ENCODE measurements at places on chromosomes 6 and 20.

DNA sequence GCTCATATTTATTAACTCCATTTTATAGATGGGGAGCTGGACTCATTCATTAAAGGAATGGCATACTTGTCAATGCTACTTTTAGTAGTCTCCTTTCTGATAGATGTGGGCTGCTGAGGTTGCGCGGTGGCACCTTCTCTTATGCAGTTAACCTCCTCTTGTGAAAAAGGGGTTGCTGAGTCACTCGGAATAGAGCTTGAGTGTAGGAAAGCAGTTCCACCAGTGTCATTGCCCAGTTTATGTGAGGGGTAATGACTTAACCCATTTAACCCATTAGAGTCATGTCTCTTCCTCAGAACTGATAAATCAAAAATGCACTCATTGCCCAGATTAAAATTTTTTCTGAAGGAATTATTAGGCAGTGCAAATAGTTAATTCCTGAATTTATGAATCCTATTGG is 6.3 kb downstream of the MAPK14 start:
- DNase-seq, result no peak

DNA sequence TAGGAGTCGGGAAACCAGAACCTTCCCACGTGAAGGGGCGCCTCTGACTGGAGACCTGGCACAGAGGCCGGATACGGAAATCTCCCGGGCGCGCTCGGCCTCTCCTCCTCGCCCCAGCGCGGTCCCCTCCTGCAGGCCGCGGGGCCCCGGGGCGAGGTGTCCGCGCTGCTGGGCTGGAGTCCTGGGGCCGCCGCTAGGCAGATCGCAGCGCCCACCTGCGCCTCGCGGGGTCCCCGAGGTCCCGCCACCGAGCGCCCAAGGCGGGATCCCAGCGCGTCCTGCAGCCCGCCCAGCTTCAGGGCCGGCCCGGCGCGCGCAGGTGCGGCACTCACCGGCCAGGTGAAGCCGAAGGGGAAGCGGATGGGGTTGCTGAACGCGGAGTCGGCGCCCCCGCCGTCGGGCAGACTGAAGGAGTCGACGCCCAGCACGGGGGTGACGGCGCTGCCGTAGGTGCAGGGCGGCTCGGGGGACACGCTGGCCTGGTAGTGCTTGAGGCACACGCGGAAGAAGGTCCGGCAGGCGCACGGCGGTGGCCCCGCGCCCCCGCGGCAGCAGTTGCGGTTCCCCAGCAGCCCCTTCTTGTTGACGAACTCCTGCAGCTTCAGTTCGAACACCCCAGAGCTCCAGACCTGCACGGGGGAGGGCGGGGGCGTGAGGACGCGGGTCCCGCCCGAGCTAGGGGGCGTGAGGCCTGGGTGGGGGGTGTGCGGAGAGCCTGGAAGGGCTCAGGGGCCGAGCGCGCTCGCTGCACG is 1.5 kb downstream of the DLL1 start:
- no peak for DNase-seq

- no peak for DNase-seq
Measured at GRCh38 chr6:42165016-42165415, 8.1 kb upstream of the GUCA1A start.

- DNase-seq, result no peak
Measured at GRCh38 chr6:11097476-11097875, 3.8 kb downstream of the SMIM13 start.

DNA sequence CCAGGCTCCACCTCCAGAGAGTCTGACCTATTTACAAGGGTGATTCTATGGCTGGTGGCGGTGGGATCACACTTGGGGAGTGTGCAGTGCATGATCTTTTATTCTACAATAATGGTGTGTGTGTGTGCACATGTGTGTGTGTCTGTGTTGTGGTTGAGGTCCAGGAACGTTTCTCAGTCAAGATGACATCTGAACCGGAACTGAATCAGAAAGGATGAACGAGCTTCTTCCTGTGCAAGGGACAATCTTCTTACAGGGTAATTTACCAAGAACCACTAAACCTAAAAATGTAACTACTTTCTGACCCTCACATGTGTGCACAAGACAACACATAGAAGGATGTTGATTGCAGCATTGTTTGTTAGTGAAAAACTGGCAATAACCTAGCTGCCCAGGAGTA is 8.6 kb downstream of the MMP9 start:
- no peak for DNase-seq

DNA sequence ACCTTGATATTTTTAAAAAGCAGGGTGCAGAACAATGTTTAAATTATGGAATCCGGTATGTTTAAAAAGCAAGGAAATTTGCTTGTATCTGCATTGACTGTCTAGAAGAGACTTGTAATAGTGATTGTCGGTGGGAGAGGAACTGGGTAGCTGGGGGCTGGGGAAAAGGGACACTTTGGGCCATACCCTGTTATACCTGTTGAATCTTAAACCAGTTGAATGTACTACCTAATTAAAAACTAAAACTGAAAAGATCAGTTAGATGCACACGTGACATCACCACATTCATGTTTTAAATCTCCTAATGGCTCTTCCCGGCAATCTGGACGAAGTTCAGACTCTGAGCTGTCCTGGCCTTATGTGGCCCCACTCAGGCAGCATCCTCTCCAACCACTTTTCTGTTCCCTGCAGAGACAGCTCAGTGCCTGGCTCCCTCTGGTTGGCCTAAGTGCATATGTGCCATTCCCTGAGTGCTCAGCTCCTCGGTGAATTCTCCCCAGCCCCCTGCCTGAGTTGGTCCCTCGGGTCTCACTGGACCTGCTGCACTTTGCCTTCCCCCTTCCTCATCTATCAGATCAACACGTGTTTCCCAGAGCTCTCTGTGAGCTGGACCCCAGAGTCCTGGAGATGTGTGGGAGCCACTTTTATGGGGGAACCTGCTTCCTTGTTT is 36.3 kb downstream of the SLC52A3 start:
- DNase-seq, result no peak

DNA sequence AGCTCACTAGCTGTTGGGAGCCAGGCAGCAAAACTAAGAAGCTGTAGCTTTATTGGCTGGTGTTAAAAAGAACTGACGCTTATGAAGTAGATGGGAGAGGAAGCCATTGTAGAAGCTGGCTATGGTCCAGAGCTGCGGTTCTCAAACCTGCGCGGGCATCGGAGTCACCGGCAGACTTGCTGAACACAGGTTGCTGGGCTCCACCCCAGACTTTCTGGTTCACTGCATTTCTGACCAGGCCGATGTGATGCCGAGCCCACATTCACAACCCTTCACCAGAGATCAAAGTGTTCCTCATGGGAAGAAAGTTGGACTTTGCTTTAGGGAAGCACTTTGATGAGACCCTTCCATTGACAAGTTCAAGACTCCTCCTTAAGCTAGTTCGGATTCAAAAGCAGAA is 231.6 kb downstream of the QKI start:
- no peak for DNase-seq

GRCh38 chr20:60132827-60133670 is 174.8 kb downstream of the CDH26 start:
- no peak for DNase-seq

DNA sequence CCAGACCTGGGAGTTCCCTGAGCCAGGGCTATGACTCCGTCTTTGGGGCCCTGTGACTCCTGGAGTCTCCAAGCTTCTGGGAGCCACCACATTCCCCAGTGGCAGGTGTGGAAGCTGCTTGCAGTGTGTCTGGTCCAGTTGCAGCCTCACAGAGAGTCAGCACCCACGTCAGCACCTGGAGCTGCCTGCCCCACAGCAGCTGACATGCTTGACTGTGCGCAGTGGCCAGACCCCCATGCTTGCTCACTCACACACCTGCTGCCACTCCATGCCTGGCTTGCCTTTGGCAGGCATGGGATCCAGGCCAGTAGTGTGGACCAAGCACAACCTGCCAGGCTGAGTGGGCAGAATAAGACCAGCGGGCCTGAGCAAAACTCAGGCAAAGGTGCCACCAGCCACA is 31.0 kb upstream of the ASIP start:
- no peak for DNase-seq

DNA sequence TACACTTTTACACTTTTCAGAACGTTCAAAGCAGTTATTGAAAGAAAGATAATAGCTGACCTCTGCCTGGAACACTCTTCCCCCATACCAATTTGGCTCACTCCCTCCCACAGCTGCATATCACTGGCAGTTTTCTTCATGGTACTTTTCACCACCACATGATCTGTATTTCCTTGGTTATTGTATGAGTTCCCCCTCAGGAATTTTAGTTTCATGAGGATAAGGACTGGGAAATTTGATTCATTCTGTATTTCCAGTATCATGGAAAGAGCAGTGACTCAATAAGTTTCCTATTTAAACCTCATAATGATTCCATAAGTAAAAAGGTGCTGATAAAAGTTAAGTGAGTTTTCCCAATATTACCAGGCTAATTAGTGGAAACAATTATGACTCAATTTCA is 16.0 kb downstream of the HTR1B start:
- no peak for DNase-seq

- no peak for DNase-seq
Measured at GRCh38 chr20:54190217-54190616, 16.4 kb upstream of the CYP24A1 start.

GRCh38 chr6:102114402-102114801 is 720.9 kb downstream of the GRIK2 start:
- DNase-seq, result no peak

DNA sequence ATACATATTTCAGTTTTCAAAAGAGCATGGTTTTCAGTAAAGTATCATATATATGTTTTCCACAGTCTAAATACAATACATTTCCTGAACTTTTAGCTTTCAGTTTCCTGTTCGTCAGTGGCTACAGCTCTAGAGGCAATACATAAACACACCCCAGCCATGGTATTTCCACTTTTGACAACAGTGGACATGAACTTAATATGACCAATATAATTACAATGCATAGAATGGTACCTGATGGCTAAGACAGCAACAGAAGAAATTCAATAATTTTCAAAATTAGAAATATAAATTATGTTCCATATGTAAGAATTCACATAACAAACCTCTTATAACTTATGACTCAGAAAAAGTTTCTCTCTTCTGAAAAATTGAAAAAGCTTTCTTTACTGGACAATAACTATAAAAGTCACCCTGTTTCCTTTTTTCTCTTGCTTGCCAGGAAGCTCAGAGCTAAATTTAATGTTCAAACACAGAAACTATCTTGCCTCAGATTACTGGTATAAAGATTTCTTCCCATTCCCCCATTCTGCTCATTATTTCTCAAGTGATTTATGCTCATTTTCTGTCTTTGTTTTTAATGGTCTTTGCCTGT is 19.2 kb downstream of the FKBP5 start:
- no peak for DNase-seq

- no peak for DNase-seq
Measured at GRCh38 chr6:138655828-138656227, 117.7 kb upstream of the CCDC28A start.

Measured in left colon (tissue), 2 donors.